ENCODE measurements at places on chromosomes 6 and 20.

DNA sequence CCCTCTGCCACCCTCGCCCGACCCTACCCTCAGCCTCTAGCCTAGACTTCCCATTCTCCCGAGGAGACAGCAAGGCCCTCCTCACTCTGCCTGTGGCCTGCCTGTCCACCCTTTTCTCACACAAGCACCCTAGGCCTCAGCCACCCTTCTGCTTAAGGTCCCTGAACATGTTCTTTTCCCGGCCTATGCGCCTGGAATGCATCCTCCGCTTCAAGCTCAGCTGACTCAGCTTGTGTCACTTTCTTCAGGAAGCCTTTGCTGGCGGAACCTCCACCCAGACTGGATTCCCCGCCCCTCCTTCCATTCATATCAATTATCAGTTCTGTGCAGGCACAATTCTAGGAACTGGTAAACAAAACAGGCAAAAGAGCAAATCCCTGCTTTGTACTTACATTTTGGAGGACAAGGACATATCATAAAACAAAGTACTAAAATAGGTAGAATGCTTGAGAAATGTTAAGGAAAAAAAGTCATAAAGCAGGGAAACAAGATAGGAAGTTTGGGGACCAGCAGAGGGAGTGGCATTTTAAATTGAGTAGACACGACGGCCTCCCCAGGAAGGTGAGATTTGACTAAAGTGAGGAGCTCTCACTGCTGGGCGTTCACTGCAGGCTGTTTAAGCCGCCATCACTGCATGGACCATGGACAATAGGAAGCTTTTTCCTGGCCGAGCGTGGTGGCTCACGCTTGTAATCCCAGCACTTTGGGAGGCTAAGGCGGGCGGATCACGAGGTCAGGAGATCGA, 17.9 kb upstream of the SNHG17 start:
- DNase-seq = no peak

DNA sequence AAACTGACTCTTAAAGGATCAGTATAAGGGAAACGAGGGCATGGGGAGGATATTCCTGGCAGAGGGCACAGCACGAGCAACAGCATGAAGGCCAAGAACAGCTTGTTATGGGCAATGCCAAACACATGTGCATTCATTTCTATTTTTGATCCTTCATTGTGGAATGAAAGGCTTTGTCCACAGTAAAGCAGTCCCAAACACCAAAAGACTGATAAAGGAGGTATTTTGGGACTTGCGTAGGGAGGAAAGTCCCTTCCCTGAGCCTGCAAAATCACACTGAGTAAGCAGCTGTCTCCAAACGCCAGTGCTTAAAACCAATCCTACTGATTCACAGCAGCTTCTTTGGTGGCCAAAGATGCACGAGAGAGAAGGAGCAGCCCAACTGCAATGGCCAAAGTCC, 138.2 kb downstream of the UNC5CL start:
- DNase-seq = no peak

GRCh38 chr6:170089963-170090362, 200.9 kb downstream of the DLL1 start:
- DNase-seq = no peak

DNA sequence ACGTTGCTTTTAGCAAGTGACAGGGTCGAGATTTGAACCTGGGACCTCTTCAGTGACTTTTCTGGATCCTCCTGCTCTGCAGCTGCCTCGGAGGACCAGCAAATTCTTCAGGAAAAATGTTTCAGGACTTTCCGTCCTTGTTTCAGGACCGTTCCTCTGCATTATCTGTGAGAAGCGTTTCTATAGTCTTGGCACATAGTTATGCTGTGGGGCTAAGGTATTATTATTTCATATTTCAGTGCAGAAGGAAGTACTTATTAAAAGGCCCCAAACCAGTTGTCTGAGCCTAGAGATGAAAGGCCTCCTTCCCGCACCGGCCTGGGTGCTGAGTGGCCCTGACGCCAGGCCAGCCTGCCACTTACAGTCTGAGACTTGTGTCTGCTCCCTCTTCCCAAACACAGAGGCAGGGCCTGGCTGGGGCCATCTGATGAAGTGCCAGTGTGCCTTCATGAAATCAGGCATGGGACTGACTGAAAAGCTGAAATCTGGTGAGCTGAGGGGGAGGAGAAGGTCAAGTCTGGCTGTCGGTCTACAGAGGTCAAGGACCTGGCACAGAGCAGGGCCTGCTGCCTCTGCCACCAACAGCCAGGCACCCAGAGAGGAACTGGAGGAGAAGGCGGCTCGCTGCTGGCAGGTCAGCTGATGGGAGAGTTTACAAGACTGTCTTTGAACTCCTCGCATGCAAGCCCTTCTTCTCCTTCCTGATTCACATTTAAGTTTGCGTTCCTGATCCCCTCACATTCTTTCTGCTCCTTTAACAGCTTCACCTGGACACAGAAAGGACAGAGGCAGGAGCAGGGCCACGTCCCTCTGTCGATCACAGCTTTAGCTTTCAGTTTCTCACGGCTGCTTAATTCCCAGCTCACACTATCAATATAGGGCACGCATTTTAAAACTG, 8.9 kb upstream of the QKI start:
- no peak for DNase-seq

- no peak for DNase-seq
These were observed 3.8 kb upstream of the STX16 start for GRCh38 chr20:58647162-58647795.

DNA sequence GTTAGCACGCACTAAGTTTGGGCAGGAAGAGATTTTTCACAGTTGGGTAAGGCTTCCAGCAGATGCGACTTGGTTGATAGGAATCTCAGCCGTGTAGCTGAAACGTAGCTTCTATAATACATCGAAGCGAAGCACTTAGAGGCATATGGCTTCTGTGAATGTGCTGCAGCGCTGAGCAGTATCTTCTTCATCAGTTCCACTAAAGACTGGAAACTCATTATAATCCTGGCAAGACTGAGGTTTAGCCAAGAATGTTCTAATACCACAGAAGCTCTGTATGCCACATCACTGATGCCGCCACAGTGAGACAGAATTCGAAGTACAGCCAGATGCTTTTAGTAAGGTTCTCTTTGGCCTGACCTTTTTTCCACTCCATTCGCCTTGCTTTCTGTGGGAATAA, 680.2 kb upstream of the AGPAT4 start:
- DNase-seq = no peak

- DNase-seq = no peak
These were observed 13.3 kb upstream of the KCNK15 start for GRCh38 chr20:44732327-44732726.

GRCh38 chr6:35585658-35586057, 73.0 kb upstream of the TULP1 start:
- DNase-seq = no peak

DNA sequence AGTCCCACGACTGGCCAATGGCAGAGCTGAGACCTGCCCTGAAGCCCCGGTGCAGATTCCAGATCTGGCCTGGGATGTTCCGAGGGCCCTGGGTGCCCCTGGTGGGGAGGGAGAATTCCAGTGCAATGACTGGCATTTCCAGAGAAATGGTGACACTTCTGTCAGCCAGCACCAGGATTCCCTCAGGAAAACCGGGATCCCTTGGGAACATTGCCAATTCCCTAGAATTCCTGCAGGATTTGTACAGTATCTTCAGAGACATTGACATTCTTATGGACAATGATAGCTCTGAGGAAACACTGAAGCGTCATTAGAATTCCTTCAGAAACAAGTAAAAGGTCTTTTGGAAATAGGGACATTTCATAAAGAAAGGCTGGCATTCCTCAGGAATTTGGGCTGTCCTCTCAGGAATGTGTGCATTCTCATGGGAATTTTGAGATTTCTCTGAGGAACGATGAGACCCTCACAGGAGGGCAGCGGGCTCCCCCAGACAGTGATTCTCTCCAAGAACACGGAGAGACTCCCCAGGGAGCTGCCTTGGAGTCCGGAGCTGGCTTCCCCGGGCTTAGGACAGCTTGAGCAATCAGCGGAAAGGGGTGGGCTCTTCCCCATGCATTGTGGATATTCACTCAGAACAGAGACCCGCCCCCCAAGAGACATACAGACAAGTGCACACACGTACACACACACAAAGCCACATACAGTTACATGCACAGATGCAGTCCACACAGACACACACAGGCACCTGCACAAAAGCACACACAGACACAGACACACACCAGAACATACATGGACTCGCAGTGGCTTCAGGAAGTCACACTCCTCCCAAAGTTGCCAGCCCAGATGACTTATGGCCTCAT, 35.2 kb upstream of the BPIFA2 start:
- no peak for DNase-seq

GRCh38 chr20:4632876-4633275, 88.8 kb upstream of the PRND start:
- no peak for DNase-seq

- no peak for DNase-seq
These were observed 12.1 kb upstream of the MLN start for GRCh38 chr6:33815854-33816253.

DNA sequence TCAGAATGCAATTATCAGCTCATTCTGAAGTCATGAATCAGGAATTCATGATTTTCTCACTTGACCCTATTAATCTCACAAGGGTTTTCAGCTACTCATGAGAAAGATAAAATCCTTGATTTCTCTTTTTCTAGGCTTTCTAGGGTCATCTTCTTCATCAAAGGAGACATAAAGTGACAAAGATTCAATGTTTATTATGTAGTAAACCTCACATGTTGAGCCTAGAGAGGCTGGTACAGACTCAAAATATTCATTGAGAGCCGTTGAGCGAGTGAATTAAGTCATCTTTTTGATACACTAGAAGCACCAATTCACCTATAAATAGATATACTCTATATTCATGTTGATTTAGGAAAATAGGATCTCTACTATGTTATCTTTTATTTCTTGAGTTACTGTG, 104.8 kb upstream of the TRAF3IP2 start:
- DNase-seq = no peak

GRCh38 chr6:64293298-64293697, 657.7 kb downstream of the PHF3 start:
- DNase-seq = no peak

- no peak for DNase-seq
These were observed 169.0 kb downstream of the TBC1D7 start for GRCh38 chr6:13159300-13159699.

DNA sequence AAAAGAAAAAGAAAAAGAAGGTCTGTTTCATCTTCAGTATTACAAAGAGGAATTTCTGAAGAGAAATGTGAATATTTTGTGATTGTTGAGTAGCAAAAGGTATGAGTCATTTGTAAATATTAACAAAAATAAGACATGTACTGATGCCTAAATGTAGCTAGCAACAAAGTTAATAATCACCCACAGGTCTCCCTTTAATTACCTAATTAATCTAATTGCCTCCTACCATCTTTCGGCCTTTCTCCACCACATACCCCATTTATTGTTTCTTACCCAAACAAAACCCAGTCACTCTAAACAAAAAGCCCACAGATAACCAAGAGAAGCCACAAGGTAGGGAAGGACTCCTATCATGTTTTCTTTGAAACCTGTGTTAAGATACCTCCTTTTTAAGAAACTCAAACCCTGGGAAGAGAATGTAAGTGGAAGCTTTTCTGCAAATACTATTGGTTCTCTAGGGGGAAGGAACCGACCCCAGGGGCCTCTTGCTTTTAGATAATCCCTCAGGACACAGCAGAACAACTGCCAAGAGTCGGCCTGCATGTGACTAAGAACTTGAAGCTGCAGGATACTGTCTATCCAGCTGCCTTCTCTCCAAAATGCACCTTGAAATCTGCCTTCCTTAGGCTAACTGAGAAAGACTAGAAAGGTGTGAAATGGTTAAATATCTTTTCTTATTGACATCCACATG, 16.1 kb upstream of the STK38 start:
- no peak for DNase-seq

DNA sequence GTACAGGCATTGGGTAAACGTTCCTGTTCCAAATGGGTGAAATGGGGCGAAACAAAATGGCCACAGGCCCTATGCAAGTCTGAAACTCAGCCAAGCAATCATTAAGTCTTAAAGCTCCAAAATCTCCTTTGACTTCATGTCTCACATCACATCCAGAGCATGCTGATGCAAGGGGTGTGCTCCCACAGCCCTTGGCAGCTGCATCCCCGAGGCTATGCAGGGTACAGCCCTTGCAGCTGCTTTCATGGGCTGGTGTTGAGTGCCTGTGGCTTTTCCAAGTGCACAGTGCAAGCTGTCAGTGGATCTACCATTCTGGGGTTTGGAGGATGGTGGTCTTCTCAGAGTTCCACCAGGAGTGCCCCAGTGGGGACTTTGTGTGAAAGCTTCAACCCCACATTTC, 270.0 kb upstream of the CDYL start:
- no peak for DNase-seq

DNA sequence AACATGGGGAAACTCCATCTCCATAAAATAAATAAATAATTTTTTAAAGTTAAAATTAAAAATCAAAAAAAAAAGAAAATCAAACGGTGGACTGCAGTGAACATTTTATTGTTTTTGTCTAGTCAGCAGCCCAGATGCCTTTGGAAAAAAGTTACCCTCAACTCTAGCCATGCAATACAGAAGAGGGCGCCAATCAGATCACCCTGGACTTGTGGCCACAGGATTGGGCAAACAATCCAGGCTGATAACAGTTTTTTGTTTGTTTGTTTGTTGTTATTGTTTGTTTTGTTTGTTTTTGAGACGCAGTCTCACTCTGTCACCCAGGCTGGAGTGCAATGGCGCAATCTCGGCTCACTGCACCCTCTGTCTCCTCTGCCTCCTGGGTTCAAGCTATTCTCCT, 30.5 kb upstream of the NELFCD start:
- no peak for DNase-seq

- no peak for DNase-seq
These were observed 505.9 kb upstream of the CHD6 start for GRCh38 chr20:42123981-42124473.

DNA sequence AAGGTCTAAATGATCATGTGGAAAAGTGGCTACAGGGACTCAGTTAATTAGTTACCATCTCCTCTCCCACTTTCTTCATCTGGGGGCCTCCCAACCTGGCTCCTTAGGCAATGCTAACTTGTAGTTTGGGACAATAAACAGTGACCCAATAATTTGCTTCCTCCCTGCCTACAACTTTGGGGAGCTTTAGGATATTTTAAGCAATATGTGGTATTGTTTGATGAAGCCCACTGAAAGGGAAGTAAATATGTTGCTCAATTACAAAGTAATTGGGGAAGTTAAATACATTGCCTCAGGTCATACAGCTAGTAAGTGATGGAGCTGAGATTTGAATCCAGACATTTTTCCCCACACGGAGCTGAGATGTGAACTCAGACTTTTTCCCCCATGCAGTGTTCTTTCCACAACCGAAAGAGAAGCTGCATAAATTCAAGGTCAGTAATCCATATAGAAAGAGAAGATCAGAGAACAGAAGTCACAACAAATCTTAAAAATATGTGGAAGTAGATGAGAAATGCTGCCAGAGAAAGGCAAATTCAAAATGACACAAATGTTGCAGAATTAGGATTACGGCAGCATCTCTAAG, 26.6 kb downstream of the ZHX3 start:
- no peak for DNase-seq

All from stimulated activated CD8-positive, alpha-beta memory T cell treated with anti-CD3 and anti-CD28 coated beads, Interleukin-2, amount 100 ng/mL, for 1 hour (primary cell).